Cerebellar cortex (tissue), 1 donor: ENCODE measurements at places on chromosomes 2 and 18.

- DNase-seq: no peak
Observed at GRCh38 chr2:74026687-74027241, 42.1 kb downstream of the TET3 start.

DNA sequence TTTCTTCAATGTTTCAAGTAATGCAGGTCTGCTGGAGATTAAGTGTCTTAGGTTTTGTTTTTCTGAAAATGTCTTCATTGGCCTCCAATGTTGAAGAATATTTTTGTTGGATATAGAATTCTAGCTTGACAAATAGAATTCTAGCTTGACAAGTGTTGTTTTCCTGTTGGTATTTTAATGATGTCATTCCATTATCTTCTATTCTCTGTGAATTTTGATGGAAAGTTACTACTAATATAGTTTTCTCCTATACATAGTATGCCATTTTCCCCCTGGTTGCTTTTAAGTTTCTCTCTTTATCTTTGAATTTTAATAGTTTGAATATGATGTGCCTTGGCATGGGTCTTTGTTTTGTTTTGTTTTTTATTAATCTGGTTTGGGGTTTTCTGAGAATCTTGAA is 119.9 kb downstream of the RAPGEF4 start:
- no peak for DNase-seq

DNA sequence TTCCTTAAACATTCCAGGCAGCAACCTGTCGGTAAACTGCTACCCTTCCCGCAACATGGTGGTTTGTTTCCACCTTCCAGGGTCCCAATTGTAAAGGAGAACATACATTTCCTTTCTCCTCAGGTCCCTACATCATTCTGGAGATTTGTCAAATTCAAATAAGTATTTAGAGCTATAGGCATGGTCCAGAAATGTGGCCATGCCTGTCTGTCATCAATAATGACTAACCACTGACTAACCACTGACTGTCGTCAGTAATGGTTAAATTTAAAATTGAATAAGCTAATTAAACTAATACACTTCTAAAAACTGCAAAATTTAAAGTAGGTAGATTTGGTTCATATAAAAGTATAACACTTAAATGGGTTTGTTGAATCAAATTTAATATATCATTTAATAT is 984.0 kb upstream of the SLC39A10 start:
- DNase-seq: no peak

DNA sequence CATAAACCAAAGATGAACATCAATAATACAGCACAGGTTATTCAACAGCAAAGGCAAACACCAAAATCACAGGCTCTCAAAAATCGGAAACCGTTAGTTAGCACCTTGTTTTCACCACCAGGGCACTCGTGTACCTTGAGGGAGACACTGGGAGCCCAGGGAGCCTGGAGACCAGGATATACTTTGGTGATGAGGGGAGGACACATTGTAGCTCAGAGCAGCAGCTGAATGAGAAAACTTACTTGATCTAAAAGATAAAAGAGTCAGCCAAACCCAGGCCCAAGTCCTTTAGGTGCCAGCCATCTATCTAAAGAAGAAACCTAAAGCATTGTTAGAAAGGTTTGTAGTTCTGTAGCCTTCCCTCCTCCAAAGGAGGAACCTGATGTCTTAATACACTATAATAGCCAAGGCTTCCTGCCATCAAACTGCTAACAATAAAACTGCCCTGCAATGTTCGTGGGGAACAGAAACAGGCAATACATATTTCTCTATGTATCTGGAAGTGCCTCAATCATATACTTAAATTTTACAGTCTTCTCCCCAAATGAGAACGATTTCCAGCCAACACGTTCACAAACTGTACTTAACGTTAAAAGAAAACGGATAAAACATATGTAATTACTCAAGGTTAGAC is 19.3 kb downstream of the BCL11A start:
- no peak for DNase-seq

DNA sequence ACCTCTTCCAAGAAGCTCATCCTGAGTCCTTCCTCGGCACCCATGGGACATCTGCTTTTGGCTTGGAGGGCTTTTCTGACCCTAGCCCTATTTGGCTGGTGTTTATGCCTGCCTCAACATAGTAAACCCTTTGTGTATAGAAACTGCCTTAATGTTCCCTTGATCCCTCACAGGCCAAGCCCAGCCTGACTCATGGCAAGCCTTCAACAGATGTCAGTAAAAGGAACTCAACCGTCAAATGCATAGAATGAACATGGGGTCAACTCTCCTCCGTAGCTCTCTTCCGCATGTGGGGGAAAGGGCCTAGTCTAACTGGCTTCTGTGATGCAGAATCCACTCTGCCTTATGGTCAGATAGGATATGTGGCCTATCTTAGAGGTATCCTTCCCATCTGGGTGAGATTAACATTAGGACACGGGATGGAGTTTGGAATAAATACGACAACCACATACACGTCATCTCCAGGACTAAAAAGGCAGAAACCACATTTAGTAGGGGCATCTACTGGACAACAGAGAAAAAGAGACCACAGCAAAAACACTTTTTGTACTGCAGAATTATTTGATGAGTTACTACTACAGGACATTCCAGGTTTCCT is 2.5 kb upstream of the NPAS2 start:
- no peak for DNase-seq

DNA sequence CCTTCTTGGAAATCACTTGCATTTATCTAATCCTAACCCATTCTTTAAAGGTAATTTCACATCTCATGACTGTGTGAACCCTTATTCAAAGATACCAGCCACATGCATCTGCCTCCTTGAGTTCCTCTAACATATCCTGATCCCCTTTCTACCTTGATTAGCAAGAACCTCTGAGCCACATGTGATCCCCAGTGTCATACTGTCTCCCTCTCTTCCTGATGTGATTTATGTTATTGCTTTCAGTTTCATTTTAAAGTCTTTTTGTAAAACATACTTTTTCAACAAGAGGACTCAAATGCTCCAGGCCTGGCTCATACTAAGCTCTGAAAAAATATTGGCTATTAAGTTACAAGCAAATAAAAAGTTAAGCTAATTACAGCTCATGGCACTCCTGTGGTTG is 470.1 kb downstream of the DLGAP1 start:
- DNase-seq: peak; percentile 34

DNA sequence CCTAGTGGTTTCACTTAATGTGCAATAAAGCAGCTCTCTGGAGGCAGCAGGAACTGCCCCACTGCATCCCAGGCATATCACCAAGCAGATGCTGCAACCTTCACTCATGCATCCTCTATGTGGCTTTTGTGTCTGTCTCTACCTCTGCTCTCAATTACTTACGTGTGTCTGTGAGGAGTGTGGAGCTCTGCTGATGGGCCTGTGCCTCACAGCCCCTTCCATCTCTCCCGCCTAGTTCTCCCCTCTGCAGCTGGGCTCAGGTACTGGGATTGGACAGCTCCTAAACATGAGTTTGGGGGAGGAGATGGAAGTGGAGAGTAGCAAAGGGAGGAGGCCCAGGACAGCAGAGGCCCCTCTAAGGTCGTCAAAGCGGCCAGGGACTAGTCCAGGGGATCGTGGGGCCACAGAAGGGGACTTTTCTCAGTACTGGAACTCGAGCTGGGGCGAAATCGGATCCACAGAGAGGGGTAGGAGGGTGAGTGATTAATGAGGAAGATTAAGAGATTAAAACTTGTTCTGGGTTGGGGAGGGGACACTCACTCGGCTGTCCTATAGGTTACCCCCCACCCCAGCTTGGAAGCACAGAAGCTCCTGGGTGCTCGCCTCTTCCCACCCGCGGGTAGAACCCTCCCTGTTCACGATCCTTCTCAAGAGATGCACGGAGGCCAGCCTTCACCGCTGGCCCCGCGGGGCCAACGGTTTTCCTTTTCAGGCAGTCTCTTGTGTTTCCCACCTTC is 2.1 kb upstream of the LBX2 start:
- DNase-seq: no peak

- peak; percentile 83 for DNase-seq
Observed at GRCh38 chr2:119753041-119753929, 6.4 kb upstream of the PTPN4 start.

DNA sequence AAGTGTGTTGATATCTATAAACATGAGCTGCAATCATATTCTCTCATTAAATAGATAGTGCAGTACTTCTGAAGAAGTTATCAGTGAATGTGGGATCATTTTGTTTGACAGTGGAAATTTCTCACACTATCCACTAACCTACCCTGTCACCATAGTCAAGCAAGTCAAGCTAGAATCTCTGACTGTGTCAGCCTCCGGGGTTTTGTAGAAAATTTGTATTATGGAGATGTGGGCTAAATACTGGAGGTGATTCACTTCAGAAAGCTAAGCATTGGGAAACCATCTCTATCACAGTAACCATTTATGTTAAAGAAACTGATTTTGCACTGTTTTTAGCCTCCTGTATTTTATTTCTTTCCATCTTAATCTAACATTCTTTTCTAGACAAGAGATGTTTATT is 126.6 kb upstream of the CREB1 start:
- DNase-seq: no peak
